AG10803 (cell line): ENCODE measurements at places on chromosomes 16 and 17.

GRCh38 chr17:46911311-46911710 is 11.6 kb upstream of the GOSR2 start:
- DNase-seq: peak; percentile 4

GRCh38 chr17:32693194-32693897 is 183.6 kb downstream of the MYO1D start:
- DNase-seq: no peak

DNA sequence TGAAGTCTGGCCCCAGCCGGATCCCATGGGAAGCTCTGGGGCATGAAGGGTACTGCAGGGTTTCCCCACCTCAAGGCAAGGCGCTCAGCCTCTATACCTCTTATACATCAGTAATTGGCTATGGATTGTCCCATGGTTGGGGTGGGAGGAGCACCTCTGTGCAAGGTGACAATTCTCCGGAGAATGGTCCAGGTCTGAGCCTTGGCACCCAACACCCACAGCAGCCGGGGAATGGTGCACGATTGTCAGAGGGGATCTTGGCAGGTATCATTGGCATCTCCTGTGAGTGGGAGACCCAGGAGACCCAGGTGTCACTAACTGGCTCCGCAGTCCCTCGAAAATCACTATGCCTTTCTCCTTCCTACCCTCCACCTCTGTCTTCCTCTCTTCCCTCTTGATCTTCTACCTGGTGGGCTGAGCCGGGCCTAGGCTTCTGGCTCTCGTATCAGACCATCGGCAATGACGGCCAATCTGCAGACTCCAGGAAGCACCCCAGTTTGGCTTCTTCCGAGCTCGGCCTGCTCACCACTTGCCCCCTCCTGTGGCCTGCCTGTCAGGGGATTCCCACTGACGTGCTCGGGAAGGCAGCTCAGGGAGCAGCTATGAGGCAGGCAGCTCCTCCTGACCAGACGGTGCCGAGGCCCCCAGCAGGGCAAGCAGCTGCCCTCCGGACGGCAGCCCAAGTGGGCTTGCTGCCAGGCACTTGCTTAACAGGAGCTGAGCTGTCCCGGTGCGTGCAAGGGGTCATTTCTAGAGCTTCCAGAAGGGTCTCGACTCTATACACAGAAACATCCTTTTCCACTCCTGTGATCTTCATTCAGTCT is 10.0 kb upstream of the CALB2 start:
- no peak for DNase-seq

DNA sequence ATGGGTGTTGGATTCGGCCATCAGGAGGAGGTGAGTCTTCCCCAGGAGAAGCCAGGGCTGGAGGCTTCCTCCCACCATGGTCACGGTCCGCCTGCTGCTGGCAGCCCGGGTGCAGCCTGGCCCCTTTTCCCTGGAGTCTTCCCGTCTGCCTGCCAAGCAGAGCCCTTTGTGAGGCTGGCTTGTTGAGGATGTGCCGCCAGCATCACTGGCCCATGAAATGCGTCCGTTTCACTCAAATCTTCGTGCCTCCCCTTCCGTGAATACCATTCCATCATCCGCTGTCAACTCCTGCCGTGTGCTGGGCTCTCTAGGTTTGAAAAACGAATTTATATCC is 9.6 kb downstream of the VPS4A start:
- DNase-seq: no peak

DNA sequence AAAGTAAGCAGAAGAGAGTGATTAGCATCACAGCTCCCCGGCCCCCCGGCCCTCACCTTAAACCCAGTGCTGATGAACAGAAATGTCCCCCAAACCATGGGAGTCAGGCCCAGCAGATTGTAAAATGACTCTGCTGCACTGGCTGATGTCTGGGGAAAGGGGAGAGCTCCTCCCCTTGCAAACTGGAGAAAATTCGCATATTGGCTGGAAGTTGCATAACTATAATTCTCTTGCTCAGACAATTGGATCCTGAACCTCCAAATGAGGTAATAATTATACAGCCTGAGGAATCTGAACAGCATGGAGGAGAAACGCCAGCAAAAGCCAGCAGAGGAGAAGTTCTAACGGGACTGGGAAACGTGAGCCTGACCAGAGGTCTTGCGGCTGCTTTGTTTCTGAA is 109.7 kb downstream of the C16orf95 start:
- DNase-seq: peak; percentile 93

DNA sequence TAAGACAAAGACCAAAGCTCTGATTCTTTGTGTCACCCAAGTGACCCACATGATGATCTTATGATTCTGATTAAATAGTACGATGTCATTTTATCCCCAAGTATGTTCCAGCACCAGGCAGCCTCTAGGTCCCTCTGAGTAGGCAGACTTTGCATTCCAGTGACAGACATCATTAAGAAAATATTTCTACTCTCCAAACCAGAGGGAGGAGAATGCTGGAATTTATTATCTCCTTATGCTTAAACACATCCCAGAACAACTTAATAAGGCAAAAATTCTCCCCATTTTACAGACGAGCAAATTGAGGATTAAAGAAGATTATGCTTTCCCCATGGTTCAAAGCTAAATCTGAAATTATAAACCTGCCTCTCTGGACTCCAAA is 192.8 kb upstream of the CDH11 start:
- peak; percentile 80 for DNase-seq

DNA sequence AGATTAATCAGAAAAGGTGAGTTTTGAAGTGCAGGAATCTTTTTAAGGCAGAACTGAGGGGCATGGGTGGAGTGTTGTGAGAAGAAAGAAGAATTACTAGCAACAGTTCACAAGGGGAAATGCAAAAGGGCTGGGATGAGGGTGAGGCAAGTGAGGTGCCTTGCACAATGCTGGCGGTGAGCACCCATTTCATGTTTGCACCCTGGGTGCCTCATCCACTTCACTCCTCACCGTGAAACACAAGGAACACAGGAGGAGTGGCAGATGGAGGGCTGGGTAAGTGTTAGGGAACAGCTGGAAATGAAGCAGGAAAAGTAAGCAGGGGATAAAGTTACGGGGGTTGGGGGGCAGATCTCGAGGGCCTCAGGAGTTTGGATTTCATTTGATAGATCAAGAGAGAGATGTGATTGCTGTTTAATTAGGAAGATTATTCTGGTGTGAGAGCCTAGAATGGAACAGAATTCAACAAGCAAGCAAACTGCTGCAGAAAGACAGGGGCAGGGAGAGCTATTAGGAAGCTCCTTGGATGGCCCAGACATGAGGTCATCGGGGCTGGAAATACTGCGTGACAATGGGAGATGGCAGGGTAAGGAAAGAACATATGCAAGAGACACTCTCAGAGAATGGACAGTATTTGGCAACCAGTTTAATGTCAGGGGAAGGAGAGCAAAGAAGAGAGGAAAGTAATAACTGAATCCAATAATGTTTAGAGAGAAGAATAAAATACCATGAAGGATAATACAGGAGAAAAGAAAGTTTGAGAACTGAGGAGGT is 8.3 kb upstream of the HEATR6 start:
- peak; percentile 87 for DNase-seq

DNA sequence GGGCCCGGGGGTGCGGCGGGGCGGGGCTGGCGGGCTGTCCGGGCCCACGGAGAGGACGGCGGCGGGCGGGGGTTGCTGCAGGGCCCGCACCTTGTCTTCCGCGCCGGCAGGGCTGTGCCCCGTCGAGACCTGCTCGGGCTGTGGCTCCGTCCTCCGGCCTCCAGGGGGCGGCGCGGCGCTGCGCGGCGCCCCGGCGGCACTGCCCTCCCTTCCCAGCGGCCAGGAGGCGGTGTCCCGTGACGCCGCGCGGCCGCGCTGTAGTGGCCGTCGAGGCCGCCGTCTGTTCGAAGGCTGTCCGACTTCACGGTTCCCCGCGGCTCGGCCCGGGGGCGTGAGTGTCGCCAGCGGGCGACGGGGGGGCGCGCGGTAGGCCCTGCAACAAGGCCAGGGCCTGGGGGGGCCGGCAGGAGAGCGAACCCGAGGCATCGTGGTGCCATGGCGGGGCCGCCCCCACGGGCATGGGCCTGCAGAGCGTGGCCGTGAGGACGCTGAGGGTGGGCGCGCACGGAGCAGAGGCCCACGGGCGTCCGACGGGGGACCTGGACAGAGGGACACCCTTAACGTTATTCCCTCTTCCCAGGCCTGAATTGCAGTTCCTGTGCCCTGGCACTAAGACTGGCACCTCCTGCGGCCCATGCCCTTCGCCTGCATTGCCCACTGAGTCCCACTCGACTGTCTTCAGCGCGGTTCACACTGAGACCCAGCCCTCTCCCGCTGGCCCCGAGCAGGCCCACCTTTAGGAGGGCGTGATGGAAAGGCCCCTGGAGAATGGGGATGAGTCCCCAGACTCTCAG is at the start of gene PLEKHG4:
PLEKHG4 (plus strand) TSS at position 237 of the 794 bp plus-strand sequence; CDS start at position 750, 513 bp downstream.
- peak; percentile 71 for DNase-seq

- DNase-seq: no peak
Observed at GRCh38 chr16:88844419-88845036, 12.2 kb downstream of the GALNS start.

DNA sequence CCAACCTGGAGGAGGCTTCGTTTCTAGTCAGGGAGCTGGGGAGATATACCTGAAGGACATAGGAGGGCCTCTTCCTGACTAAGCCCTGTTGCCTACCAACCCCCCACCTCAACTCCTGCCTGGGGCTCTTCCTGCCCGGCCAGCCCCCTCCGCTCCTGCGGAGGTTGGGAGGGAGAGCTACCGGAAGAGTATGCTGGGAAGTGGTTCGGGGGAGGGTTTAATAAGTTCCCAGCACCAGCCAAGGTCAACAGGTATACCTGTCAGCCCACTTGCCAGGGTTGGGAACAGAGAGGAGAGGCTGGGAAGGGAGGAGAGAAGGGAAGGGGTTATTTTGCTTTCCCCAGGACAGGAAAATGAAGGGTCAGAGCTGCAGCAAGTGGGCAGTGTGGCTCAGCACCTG is 4.7 kb downstream of the PPP1R1B start:
- DNase-seq: no peak

- peak; percentile 44 for DNase-seq
Observed at GRCh38 chr16:10103118-10103517, 79.1 kb downstream of the GRIN2A start.

- DNase-seq: no peak
Observed at GRCh38 chr17:76142585-76143041, 1.6 kb upstream of the FOXJ1 start.

- peak; percentile 60 for DNase-seq
Observed at GRCh38 chr17:27602721-27603420, 28.1 kb upstream of the LGALS9 start.
